ENCODE measurements at places on chromosomes 16 and 17.

DNA sequence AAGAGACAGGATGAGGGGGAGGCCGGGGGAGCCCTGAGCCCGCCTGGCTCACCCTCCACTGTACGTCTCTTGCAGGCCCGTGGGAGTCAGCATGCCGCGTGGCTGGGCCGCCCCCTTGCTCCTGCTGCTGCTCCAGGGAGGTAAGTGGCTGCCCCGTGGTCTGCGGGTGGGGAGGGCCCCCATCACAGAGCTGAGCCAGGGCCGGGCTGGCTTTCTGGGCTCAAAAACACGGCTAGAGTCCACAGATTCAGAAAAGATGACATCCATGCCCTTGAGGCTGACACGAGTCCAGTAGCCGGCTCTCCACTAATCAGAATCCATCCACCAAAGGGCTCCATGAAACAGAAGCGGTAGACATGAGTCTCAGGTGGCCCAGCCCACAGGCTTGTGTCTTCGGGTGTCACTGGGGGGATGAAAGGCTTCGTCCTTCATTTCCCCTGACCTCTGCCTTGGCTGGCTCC is 28.0 kb downstream of the IL21R start:
- no peak for DNase-seq

DNA sequence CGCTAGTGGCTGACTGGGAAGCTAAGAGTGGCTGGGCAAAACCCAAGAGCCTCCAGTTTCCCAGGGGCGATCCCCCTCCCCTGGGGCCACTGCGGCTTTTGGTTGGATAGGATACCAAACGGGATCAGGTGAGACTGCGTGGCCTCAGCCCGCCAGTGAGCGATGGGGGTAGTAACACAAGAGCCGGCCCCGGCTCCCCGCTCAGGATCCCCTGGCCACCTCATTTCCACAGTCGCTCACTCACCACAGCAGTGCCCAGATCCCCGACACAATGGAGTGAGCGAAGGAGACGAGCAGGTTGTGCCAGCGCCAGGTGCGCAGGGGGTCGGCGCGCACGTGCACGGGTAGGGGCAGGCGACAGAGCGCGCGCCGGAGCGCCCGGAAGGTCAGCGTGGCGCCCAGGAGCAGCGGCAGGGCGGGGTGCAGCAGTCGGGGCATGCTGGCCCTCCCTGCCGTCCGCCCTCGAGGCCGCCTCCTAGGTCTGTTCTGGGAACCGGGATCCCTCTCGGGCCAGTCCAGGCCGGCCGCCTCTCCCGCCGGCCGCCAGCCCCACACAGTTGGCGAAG is 290 bp downstream of the TLCD1 start:
- no peak for DNase-seq

- no peak for DNase-seq
Measured at GRCh38 chr17:8883353-8883752, 15.9 kb upstream of the PIK3R6 start.

GRCh38 chr16:58198022-58198683 is at the start of gene CSNK2A2:
CSNK2A2 (minus strand) TSS chr16:58198106; CDS start chr16:58197736, 370 bp downstream.
- no peak for DNase-seq

- DNase-seq, result no peak
Measured at GRCh38 chr17:10171581-10171981, 26.8 kb downstream of the GAS7 start.

- DNase-seq, result no peak
Measured at GRCh38 chr17:42457107-42457792, 1.4 kb upstream of the ATP6V0A1 start.

DNA sequence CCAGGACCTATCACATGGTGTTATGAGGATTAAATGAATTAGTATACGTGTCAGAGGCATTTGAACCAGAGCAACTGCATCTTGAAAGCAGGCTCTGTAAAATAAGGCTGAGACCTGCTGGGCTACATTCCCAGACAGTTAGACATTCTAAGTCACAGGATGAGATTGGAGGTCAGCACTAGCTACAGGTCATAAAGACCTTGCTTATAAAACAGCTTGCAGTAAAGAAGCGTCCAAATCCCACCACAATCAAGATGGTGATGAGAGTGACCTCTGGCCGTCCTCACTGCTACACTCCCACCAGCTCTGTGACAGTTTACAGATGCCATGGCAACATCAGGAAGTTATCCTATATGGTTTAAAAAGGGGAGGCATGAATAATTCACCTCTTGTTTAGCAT is 71.8 kb downstream of the IRF8 start:
- DNase-seq, result no peak

DNA sequence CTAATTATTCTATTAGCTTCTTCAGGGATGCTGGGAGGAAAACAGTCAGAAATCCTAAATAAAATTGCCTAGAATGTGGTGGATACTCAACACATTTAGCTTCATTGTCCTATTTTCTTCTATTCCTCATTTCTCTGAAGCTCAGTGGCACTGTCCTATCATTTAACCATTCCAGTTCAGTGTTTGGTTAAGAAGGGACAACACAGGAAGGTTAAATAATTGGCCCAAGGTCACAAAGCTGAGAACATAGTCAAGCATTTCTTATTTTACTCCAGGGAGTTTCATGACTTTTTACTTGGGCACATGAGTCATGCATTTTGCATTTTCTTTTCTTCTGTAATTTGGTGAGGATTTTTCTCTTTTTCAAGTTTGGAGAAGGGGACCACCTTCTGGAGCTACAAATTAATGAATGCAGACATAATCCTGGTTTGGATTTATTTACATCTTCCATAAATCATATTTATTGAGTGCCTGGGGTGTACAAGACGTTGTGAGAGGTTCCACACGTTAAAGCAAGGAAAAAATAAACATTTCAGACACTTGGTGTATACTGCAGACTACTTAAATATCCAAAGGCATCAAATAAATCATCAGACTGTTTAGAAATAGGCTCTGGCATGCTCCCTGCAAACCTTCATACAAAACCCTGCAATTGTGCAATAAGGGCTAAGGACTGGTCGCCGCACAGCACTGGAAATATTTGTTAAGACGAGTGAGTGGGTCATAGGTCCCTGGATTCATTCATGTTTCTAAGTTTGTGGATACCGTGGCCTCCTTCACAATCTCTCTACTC is 263.9 kb downstream of the MAF start:
- DNase-seq, result no peak

DNA sequence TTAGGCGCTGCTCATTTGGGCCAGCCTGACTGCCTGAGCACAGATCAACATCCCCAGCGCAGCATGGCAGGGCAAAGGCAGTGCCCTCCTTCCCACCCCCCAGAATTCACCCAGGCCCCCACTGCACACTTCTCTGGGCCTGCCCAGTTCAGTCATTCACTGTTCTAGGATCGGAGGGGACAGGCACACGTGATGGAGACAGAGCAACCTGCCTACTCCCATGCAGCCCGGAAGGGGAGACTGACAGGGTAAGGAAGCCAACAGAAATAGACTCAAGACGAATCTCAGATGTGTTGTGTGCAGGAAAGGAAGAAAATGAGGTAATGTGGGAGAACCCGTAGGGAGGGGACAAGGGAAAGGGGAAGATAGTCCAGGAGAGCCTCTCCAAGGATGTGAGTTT is 59.2 kb upstream of the LYRM9 start:
- DNase-seq, result no peak

GRCh38 chr17:79888811-79889634 is 49.8 kb upstream of the CBX4 start:
- no peak for DNase-seq

DNA sequence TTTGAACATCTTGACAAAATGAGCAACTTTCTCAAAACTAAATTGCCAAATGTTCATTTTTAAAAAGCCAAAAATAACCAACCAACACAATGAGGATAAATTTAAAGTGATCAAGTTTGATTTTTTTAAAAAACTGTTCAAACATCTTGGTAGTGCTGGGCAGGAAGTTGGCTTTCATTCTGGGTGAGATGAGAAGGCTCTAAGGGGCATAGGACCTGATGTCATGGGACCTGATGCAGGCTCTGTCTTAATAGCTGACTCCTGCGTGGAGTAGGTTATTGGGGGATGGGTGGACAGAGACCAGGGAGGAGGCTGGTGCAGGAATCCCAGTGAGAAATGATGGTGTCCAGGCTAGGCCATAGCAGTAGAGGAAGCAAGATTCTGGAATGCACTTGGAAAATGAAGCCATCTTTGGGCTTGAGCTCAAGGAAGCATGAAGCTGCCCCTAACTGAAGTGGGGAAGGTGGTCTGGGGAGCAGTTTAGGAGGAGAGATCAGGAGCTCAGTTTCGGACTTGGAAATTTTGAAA is 20.4 kb downstream of the NLRC5 start:
- no peak for DNase-seq

DNA sequence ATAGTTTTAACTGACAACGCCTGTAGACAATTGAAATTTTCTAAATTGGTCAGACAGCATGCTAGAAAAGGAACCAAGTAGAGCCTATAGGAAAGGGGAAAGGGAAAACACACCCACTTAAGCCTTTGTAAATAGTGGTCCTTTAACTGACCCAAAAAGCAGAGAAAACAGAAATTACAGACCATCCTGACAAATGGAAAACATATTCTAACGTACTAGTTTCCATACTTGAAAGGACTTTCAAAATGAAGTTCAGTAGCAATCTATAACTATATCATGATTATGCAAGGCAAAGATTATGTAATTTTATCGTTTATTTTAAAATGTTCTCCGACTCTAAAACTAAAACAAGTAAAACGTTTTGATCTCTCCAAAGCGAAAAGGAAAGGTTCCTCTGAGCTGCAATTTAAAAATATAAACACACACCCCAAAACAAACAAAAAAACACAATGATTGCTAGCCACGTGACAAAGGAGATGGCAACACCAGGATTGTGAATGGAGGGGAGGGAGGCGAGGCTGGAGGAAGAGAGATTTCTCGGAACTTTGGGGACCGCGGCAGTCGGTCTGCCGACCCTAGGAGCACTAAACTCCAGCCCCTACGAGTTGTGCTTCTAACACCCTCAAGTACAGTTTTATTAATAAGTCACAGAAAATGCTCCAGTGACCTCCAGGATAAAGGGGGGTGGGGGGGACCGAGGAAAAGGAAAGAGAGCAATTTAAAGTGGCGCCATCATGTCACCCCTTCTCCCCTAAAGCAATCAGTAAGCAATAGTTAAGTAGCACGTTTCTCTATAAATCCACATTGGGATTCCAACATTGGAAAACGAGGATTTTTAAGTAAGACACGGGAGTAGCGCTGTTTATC is 1.7 kb downstream of the KANSL1 start:
- no peak for DNase-seq

DNA sequence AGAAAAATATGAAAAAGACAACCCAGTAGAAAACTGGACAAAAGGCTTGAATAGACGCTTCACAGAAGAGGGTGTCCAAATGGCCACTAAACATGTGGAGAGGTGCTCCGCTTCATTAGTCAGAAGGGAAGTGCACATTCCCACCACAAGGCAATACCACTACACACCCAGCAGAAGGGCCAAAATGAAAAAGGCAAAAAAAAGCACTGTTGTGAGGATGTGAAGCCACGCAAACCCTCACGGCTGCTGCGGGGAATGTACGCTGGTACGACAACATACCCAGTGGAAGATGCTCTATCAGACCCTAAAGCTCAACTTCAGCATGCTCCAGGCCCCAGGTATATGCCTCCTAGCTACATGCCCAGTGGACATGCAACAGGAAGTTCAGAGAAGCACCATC is 17.0 kb downstream of the PIK3R5 start:
- DNase-seq, result no peak

DNA sequence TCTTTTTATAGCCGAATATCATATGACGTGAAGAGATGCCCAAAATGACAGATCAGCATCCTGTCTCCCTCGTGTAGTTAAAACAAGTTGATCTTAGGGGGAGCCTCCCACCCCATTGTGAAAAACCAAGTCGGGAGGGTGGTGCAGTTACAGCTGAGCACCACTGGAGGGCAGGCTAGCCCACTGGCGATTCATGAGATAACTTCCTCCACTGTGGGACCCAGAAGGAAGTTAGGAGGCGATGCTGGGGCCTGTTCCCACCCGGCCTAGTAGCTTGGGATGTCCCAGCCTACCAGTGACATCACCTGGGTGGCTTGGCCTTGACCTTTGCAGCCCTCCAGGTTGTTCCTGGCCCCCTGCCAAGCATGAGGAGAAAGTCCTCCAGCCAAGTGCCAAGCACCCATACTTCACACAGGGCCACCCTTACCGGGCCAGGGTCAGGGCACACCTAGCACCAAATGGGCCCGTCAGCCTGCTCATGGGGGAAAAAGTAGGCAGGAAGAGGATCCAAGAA is 8.1 kb upstream of the CPNE2 start:
- peak; percentile 53 for DNase-seq

DNA sequence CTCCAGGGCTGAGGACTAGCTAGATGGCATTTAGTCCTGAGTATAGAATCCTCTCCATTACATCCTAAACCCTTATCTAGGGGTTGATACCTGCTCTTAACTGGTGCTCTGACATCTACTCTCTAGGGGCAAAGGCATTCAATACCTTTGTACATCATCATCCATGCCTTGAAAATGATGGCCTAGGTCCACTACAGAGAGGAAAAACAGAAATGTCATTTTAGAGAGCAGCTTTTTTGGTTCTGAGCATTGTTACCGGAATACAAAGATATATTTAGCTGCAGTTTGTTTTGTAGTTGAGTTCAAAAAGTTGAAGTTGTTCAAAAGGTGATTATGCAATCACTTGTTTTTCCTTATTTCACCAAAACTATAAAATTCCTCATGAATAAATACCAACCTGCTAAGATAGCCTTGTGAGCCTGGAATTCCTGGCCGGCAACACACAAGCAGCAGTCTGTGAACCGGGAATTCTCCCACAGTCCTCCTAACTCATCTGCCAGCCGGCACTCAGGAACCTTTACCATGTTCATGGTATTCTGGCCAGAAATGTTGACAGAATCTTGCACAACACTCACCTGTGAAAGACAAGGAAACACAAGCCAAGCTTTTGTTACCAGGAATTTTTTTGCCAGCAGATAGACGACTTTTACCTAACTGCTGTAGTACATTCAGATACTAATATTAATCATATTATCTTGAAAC is 35.4 kb downstream of the NXPH3 start:
- no peak for DNase-seq

- no peak for DNase-seq
Measured at GRCh38 chr16:1427473-1428461, 3.1 kb upstream of the PERCC1 start.

- no peak for DNase-seq
Measured at GRCh38 chr17:80872501-80873306, 118.9 kb upstream of the CHMP6 start.

DNA sequence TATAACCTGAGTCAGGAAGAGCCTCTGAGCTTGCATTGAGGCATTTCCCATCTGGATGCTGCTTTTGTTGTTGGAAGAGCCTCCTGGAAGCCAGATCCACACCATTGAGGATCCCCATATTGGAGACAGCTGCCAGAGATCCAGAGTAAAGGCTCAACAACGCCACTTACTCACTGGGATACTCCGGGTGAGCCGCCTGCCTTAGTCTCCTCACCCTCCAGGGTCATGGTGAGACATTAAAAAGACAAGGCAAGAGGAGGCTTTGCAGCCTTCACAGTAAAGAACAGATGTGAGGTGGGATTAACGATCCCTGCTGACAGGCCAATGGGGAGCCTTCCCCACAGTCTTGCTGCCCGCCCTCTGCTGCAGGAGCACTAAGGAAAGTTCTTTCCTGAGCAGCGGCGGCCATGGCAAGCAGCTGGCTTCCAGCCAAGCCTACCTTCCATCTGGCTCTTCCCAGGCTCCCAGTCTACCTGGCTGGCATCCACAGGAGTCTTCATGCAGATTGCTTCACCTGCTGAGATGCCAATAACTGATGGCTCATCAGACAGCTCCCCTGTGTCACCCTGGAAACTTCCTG is 198.5 kb downstream of the CYLD start:
- DNase-seq, result no peak
